Stimulated activated CD8-positive, alpha-beta memory T cell treated with anti-CD3 and anti-CD28 coated beads, Interleukin-15, amount 100 ng/mL, for 48 hours (primary cell): ENCODE measurements at places on chromosomes 1 and 21.

- DNase-seq, result no peak
These were observed 3.9 kb downstream of the CNTN2 start for GRCh38 chr1:205046870-205047269.

GRCh38 chr1:162421258-162422164, 9.6 kb upstream of the SH2D1B start:
- DNase-seq, result no peak

DNA sequence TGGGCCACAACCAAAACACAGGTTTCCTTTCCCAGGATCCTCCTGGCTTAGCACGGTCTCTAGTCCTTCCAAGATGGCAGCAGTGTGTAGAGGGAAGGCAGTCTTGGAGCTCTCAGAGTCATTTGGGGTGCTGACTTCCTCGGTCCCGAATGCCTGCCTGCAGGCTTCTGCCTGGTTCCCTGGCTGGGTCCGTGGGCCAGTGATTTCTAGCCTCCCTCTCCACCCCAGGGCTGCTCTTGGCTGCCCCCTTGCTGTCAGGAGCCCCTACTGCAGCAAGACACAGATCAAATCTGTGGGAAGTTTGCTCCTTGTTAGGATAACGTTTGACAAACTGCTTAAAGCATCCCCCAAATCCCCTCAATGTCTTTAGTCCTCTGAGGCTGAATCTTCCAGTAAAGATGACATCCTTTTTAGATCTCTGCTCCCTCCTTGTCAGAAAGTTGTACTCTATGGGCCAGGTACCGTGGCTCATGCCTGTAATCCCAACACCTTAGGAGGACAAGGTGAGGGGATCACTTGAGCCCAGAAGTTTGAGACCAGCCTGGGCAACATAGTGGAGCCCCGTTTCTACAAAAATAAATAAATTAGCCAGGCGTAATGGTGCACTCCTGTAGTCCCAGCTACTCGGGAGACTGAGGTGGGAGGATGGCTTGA, 272.5 kb downstream of the RRAGC start:
- peak; percentile 11 for DNase-seq

DNA sequence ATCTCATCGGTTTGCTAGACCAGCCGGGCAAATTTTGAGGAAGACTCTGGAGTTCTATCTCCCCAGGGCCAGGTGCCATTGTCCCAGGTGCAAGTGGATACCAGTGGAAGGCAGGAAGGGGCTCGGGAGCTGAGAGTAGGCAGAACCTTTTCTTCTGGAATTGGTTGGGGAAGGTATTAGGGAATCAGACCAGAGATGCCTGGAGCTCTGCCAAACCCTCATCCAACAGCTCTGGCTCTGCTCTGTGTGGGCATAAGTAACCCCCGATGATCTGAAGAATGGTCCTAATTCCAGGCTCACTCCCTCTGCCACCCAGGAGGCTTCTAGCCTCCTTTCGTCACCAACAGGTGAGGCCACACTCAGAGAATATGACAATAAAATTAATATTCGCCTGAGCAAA, 69.9 kb downstream of the PGBD5 start:
- DNase-seq, result no peak

- no peak for DNase-seq
These were observed 66.0 kb downstream of the COL18A1 start for GRCh38 chr21:45470773-45471524.

DNA sequence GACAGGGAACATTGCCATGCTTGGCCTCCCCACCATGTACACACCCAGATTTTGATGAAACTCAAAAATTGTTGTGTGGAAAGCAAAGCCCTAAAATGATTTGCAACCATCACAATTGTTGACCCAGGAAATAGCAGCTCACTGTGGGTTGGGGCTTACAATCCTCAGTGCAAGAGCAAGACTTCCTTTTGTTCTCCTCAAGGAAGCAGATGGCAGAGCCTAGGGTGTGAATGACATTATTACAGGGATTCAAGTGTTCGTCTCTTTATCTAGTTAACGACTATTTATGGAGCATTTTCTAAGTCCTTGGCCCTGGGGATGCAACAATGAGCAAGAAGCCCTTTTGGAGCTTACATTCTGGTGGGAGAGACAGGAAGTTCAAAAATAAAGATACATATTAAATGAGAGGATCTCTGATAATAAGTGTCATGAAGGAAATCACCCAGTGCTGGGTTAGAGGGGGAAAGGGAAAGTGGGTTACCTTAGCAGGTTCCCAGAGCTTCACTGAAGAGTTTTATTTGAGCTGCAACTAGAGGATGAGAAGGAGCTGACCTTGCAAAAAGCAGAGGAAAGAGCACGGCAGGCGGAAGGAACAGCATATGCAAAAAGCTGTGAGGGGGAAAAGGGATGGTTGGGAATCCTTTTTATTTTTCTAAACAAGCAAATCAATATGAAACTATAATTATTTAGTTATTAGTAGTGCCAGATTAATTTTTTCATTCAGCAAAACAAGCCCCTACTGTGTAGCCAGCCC, 38.5 kb upstream of the ID3 start:
- no peak for DNase-seq

DNA sequence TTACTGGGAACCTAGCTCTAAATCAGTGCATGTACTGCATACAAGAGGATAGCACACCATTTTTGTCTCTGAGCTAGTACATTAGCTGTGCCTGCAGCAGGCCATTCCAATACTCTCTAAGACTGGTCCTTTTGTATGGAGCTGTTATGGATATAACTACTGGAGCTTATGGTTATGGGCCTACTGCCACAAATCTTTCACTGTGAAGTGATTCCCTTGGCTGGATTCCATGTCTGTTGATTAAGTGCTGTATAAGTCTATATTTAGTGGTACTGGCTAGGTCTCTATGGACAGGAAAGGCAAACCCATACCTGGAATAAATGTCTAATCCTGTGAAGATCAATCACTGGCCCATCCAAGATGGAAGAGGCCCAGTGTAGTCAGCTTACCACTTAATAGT, 12.0 kb downstream of the ZFYVE9 start:
- DNase-seq, result no peak

- no peak for DNase-seq
These were observed 11.3 kb downstream of the NRIP1 start for GRCh38 chr21:15053500-15053899.

GRCh38 chr1:43937179-43937865, 3.7 kb downstream of the ARTN start:
- DNase-seq, result no peak

DNA sequence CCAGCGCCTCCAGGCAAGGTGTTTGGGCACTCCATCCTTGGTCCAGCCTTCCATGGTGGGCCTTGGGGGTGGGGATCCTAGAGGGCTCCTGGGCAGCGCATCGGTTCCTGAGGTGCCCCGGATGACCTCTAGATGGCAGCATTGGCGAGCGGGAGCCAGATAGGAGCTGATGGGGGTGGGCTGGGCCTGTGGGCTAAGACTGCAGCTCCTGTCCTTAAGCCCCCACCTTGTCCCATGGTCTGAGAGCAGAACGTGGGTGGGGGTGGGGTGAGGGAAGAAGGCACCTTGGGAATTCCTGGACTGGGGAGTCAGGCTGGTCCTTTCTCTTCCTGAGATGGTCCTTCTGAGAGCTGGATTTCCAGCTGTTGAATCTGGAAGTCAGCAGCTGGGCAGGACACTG, 93.4 kb upstream of the CSF3R start:
- DNase-seq, result peak; percentile 7

DNA sequence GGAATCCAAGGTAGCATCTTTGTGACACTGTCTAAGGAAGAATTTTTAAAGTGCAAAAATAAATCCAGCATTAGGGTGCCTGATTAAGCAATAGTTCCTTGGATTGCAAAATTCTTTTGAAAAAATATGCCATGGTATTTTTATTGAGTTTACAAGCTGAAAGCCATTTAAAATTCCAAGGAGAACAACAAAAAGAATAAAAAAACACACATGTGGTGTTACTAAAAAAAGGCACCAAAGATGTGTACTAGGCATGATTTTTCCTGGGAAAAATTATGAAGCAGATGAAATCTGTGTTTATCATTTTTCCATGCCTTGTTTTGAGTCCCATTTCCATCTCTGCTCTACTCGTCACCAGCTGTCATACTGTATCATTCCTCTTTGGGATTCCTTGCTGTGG, 157.0 kb upstream of the ZNHIT6 start:
- no peak for DNase-seq

- no peak for DNase-seq
These were observed 5.9 kb upstream of the SERINC2 start for GRCh38 chr1:31407029-31407626.

DNA sequence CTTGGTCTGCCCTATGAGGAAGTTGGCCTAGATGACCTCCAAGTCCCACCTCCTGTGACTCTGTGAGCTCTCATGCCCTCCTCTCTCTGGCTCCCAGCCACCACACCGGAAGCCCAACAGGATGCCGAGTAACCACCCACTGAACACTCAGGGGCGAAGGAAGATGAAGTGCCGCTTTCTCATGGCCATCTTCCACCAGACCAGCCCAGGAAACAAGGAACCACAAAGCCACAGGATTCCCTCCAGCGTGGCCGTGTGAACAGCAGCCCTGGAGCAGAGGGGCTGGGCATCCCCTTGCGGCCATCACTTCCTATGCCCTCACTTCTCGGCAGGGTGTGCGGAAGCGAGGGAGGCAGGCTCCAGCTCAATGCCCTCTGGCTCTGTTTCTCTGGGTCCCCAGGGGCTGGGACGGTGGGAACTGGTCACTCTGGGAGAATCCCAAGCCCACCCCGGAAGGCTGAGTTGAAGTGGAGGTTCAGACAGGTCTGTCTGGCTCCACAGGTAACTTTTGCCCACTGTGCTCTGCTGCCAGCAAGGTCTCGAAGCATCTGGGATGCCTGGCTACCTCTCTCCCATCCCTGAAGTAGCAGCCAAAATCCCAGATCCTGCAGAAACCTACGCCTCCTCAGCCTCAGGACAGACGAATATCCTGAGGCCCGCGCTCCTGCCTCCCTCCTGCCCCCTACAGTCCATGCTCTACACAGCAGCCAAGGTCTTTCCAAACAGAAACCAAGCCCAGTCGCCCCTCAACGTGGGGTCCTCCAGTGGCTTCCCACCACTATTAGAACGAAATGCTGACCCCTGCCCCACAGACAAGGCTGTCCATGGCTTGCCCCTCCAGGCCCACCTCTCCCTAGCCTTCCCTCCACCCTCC, 44.2 kb upstream of the ECE1 start:
- peak; percentile 71 for DNase-seq

GRCh38 chr1:42420121-42420520, 35.7 kb downstream of the ZMYND12 start:
- no peak for DNase-seq

DNA sequence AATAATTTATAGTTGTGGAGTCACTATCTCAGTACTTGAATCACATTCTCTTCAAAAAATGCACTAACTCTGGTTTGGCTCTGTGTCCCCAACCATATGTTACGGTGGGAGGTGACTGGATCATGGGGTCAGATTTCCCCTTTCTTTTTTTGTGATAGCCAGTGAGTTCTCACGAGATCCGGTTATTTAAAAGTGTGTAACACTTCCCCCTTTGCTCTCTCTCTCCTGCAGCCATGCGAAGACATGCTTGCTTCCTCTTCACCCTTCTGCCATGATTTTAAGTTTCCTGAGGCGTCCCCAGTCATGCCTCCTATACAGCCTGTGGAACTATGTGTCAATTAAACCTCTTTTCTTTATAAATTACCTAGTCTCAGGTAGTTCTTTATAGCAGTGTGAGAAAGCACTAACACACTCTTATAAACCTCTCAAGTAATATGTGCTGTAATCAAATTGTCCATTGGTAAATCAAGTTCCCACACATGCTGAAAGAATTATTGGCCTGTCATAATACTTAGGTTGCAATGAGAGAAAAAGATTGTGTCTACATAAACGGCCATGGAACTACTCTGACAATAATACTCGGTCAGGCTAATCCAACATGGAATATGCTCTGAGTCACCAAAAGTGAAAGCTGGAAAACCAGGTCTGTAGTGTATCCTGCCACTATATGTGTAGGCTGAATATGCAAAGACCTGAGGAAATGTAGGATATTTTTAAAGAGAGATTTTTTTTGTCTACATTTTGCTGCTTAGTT, 107.5 kb downstream of the SLC44A5 start:
- no peak for DNase-seq

GRCh38 chr1:155681776-155682175, 6.8 kb downstream of the YY1AP1 start:
- no peak for DNase-seq

GRCh38 chr1:236746785-236747184, 48.3 kb upstream of the MTR start:
- DNase-seq, result no peak

- peak; percentile 49 for DNase-seq
These were observed 9.6 kb upstream of the EPS8L3 start for GRCh38 chr1:109773203-109773899.

GRCh38 chr21:37915941-37916309, 332 bp downstream of the KCNJ6 start:
- DNase-seq, result no peak

GRCh38 chr1:180042988-180043622, 88.5 kb downstream of the CEP350 start:
- DNase-seq, result no peak

DNA sequence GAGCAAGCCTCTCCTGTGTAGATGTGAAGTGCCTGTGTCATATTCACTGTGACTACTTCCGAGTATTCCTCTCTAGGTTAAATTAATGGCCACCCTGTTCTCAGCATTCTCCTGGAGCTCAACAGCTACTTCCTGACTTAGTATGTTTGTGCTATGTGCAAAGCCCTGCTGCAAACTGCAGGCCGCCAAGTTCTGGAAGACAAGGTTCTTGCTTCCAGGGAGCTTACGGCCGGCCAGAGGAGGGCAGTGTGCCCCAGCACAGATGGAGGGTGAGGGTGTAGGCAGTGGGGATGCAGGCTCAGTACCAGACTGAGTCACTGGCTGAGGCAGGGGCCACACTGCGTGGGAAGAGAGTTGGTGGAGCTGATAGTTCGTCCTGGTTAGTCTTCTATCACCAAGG, 43.2 kb downstream of the ELK4 start:
- peak; percentile 18 for DNase-seq

GRCh38 chr1:201324821-201325677, 41.7 kb downstream of the PKP1 start:
- no peak for DNase-seq

GRCh38 chr1:53482441-53483153, 23.4 kb downstream of the DMRTB1 start:
- no peak for DNase-seq

- DNase-seq, result no peak
These were observed 185.8 kb downstream of the NRIP1 start for GRCh38 chr21:14878971-14879370.

DNA sequence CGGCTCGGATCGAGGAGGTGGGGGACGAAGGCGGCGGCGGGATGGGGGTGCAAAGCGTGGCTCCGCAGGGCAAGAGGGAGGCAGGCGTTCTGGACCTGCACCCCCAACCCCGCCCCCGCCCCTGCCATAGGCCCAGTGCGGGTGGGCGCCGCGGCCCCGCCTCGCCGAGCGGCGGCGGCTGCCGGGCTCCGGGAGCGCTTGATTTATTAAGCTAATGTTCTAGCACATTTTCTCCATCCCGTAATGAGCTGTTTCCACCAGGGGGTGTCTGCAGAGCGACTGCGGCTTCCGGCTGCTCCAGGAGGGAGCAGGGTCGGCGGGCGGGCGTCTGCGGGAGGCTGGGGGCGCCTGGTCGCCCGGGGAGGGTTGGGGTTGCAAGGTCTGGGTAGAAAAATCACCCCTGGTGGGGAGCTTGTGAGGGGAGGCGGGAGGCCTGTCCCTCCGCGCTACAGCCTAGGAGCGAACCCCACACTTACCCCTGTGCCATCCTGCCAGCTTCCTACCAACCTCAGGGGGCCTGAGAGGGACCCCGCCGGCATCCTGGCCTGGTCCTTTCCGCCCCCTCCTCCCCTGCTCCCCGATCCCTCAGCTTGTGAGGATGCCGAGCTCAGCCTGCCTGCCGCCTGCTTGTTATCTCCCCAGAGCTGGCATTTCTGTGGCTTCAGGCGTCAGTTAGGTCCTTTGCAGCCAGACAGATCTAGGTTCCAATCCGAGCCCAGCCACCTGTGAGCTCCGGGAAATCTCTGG, 48.5 kb upstream of the ACOT11 start:
- DNase-seq, result no peak

GRCh38 chr1:151596166-151596953, 15.5 kb upstream of the SNX27 start:
- no peak for DNase-seq
